Heart left ventricle (tissue), 16 donors: ENCODE measurements at places on chromosomes 12 and 14. TPM values are rescaled to one million over a fixed set of nuclear protein-coding genes. Genes with fewer than 3 reads are reported as not detected.

GRCh38 chr14:101196051-101196712, 292.7 kb upstream of the RTL1 start:
- H3K4me1 ChIP-seq: no peaks in the 10 kb centered on the region
- H3K27me3 ChIP-seq: peaks cover 7% of the 10 kb centered on the region
- H3K36me3 ChIP-seq: no peaks in the 10 kb centered on the region
- no peak for DNase-seq
- no peak overlapping the region for H3K27ac ChIP-seq

- no peaks in the 10 kb centered on the region for H3K36me3 ChIP-seq
- H3K4me3 ChIP-seq: no peak overlapping the region
- H3K27ac ChIP-seq: no peak overlapping the region
- H3K4me1 ChIP-seq: no peaks in the 10 kb centered on the region
Observed at GRCh38 chr12:78177298-78177697, 346.6 kb downstream of the NAV3 start.

- H3K27me3 ChIP-seq: no peaks in the 10 kb centered on the region
- no peaks in the 10 kb centered on the region for H3K36me3 ChIP-seq
- H3K4me1 ChIP-seq: no peaks in the 10 kb centered on the region
- H3K4me3 ChIP-seq: no peak overlapping the region
- no peak overlapping the region for H3K27ac ChIP-seq
Observed at GRCh38 chr14:28356819-28357218, 409.8 kb upstream of the FOXG1 start.

Gene GNB3
- 4.0 TPM for total RNA-seq
